H1 (cell line): ENCODE measurements at places on chromosomes 13 and 19. TPM values are rescaled to one million over a fixed set of nuclear protein-coding genes. Genes with fewer than 3 reads are reported as not detected.

GRCh38 chr19:2329149-2329478, 630 bp downstream of the SPPL2B start:
- H3K27me3 ChIP-seq, result no peaks in the 10 kb centered on the region
- no peak overlapping the region for H3K27ac ChIP-seq
- no peak for DNase-seq
- peaks cover 33% of the 10 kb centered on the region for H3K4me1 ChIP-seq

GRCh38 chr19:42628411-42629140, 33.9 kb upstream of the CEACAM8 start:
- no peaks in the 10 kb centered on the region for H3K27me3 ChIP-seq
- H3K36me3 ChIP-seq, result no peaks in the 10 kb centered on the region
- no peak for DNase-seq
- no peak overlapping the region for H3K4me3 ChIP-seq

DNA sequence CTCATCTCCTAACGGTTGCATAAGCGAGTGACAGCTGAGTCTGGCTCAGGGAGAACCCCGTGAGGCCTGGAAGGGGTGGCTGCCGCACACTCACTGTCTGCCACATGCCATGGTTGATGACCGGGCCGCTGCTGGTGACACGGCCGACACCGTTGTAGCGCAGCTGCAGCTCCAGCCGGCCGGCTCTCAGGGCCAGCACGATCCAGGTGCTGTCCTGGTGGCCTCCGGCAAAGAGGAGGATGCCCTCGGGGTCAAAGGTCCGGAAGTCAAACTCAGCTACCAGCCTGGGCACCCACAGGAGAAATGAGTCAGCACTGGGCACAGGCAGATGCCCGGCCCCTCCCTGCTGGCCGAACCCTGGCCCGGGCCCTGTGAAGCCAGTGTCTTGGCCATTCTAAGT, 31.7 kb downstream of the GAS6 start:
- no peak overlapping the region for H3K27ac ChIP-seq
- DNase-seq, result no peak

DNA sequence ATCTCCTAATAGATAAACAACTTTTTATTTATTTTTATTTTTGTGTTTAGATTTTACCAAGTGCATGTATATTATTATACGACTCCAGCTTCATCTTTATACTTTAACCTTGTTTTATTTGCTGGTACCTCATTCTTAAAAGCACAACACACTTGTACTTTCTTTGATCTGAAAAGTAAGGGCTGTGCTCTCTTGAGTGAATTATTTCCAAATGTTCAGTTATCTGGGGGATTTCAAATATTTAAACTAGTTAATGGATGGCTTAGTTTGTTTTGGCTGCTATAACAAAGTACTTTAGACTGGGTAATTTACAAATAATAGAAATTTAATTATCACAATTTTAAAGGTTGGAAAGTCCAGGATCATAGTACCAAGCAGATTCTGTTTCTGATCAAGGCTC, 1148.2 kb upstream of the PCDH9 start:
- DNase-seq, result no peak
- no peaks in the 10 kb centered on the region for H3K36me3 ChIP-seq
- H3K4me3 ChIP-seq, result no peak overlapping the region
- H3K4me1 ChIP-seq, result no peaks in the 10 kb centered on the region
- H3K27ac ChIP-seq, result no peak overlapping the region

GRCh38 chr13:26880735-26881134, 120.1 kb upstream of the GPR12 start:
- DNase-seq, result no peak
- H3K27me3 ChIP-seq, result no peaks in the 10 kb centered on the region
- no peaks in the 10 kb centered on the region for H3K36me3 ChIP-seq
- H3K4me1 ChIP-seq, result peaks cover 4% of the 10 kb centered on the region
- no peak overlapping the region for H3K4me3 ChIP-seq

The RFC3 gene
- 42.7 and 45.6 TPM in 2 replicates for total RNA-seq
